Frontal cortex (tissue), 4 donors: ENCODE measurements at places on chromosomes 5 and 9. TPM values are rescaled to one million over a fixed set of nuclear protein-coding genes. Genes with fewer than 3 reads are reported as not detected.

DNA sequence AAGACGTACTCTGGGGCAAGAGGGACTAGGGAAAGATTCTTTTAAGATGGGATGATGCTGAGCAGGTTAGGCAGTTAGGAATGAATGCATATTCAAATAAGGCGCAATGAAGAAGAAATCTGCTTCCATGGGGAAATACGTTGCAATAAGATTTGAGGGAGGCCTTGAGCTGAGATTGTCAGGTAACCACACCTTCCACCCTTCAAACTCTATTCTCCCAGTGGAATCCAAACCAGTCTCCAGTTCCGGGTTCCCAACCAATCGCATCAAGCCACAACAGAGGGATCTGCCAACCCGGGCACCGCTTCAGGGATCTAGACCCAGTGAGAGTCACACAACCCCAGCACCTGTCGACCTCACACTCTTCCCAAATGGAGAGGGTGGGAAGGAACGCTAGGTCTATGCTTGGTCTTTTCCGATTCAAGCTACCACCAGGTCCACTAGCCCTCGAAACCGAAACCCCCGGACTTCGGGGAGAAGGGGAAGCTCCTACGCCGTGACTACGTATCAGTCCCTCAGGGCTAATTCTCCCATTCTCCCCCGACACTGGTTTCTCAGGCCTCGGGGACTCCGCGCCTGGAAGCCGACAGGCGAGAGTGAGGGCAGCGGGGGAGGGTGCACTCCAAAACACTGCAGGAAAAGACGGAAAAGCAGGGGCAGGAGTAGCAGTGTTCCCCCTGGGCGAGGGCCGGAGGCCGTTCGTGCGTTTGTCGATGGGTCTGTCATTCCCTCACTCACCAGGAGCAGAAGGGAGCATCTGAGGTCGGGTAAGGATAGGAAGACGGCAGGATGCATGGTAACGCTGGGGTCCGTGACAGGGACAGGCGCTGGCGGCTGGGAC, 534 bp downstream of the ERP44 start:
- DNase-seq: no peak

DNA sequence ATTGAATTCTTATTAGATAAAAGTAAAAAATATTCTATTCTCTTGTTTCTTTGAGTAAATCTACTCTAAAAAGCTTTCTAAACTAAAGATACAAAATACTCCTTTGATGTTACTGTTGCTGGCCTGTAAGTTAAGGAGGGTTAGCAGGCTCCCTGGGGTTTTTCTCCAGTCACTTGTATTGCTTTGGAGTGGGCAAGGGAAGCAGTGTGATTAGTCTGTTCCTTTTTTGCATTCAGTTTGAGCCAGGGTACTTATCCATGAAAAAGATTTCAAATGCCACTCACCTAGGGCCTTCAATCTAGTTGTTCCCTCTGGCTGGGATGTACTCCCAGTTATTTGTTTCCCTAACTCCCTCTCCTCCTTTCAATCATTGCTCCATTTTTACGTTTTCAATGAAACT, 256.2 kb upstream of the SMC2 start:
- no peak for DNase-seq

GRCh38 chr9:125906893-125907292, 159.7 kb downstream of the PBX3 start:
- DNase-seq: no peak

GRCh38 chr5:58133631-58134296, 326.1 kb downstream of the PLK2 start:
- no peak for DNase-seq

GRCh38 chr9:84374013-84374412, 33.5 kb upstream of the SLC28A3 start:
- no peak for DNase-seq

DNA sequence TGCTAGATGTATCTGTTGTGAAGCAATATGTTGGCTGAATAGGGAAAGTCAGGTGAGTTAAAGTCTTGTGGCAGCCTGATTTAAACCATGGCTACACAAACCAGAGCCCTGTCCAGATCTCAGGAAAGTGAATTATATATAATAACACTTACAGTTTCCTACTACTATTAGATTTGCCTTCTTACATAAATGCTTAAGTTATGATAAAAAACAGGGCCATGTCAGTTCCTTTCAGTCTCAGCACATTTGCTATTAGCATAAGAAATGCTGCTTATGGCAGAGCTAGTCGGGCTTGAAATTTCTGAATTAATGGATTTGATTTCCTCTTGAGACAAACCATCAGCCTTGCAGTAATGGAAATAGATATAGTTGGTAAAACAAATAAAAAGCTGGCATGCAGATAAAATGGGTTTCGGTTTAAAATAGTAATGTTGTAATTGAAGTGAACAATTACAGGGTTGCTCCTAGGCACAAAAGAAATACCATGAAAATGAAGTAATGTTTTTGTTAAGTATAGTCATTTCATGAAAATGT, 664.2 kb upstream of the ZNF608 start:
- no peak for DNase-seq

DNA sequence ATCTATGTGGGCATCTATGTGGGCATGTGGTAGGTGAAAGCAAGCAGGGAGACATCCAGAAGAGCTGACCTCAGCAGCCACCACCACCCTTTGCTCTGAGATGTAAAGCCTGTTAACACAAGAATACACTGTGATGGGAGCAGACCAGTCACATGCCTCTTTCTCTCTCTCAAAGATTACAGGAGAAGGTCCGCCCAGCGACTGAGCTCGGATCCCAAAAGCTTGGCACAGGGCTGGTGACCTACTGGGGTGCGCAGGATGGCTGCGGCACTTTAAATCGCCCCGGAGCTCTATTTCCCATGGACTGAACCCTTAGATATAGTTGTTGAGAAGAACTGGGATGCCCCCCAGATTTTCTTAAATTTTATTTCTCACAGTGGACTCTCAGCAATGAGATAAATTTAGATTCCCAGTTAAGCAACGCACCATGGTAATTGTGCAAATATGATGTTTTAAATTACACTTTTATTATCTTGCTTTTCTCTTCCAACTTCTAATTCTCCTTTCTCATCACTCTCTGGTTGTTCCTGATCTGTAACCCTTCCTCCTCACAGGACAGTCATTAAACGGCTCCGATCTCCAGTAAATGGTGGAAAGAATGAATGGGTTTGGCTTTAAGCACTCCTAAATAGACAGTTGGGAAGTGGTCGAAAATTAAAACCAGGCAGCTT, 37.7 kb upstream of the ICE1 start:
- no peak for DNase-seq

The RFX3 gene
- 72.2 TPM for total RNA-seq

The CCNO gene
- total RNA-seq: not detected

The ADAMTS6 gene
- total RNA-seq: 15.5 TPM

The SUSD3 gene
- 0.41 TPM for total RNA-seq

The PPP2R2B gene
- 136 TPM for total RNA-seq

The SLC25A25 gene
- 29.8 TPM for total RNA-seq
